ENCODE measurements at places on chromosomes 3 and 15.

- no peak for DNase-seq
Observed at GRCh38 chr15:63858881-63859280, 25.1 kb upstream of the HERC1 start.

DNA sequence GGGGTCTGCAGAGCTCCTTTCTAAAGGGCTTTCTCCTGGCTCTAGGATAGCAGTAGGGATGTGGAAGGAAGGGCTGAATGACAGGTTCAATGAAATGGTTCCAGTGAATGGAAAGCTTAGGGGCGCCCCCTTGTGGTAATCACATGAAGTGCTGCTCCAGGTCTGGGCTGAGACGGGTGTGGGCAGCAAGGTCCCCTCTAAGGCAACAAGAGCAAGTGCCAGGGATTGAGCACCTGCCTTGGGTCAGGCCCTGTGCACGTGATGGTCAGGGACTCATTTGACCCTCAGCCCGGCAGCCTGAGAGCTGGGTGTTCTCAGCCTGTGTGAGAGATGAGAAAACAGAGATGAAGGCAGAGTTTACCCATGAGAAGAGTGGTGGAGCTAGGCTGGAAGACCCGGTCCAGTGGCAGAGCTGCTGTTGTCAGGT lies 12.1 kb upstream of the CX3CR1 start:
- DNase-seq, result no peak

DNA sequence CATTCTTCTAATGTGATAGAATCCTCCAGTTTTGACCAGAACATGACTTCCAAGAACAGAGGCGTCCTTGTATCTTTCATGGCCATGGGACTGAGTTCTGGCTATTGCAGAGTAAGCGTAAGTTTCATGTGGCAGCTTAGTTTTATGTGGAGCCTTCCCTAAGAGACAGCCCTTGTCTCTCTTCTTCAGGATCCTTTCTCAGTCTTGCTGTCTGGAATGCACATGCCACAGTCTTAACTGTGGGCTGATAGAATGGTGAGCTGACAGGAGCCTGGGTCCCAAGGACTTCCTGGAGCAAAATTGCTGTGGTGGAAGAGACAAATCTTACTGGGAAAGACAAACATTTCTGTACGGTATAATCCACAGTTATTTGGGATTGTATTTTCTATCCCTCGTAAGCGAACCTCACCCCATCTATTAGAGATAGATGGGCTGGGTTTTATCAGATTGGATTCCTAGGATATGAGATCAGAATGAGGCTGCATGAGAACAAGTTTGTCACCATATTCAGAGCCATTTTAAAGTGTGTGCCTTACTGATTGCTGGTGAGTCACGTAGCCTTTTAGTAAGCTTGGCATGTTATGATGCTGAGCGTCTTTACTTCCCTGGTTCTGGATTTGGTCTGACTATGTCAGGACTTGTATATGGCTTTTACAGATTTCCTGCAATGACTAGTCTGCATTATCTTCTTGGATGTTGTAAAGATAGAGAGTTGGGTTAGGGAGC lies 32.8 kb downstream of the CDIN1 start:
- DNase-seq, result no peak

DNA sequence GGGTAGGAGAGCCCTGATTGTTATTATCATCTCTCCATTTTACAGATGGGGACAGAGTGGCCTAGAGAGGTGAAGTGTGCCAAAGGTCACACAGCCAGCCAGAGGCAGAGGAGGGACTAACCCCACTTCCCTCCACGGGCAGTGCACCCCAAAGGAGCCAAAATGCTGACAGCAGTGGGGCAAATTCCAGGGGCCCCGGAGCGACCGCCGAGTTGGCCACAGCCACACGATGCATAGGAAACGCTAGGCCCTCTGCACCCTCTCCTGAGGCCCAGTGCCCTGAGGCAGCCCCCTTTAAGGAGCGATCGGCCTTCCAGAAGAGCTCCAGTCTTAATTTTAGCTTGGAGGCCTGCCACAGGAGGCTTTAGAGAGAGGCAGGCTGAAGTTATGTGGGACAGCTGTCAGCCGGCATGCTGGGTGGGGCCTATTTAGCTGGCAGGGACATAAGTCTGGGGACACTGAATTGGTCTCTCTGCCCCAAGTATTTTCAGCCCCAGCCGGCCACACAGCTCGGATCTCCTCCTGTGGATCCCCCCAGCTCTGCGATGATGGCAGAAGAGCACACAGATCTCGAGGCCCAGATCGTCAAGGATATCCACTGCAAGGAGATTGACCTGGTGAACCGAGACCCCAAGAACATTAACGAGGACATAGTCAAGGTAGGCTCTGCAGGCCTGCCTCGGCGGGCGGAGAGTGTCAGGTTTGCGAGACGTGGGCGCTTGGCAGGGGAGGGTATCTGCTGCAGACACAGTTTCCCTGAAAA lies at the start of gene CAV3:
Gene CAV3, plus strand, starts transcription at position 471 of the 763 bp plus-strand sequence. Its CDS starts 75 bp downstream, at position 546.
- no peak for DNase-seq

GRCh38 chr3:188526057-188526456 lies 372.1 kb downstream of the LPP start:
- DNase-seq, result no peak

GRCh38 chr15:101062471-101063171 lies 143.5 kb downstream of the LRRK1 start:
- DNase-seq, result peak; percentile 61
